Regular cardiac myocyte (primary cell): ENCODE measurements at places on chromosomes 16 and 17. TPM values are rescaled to one million over a fixed set of nuclear protein-coding genes. Genes with fewer than 3 reads are reported as not detected.

The NEUROD2 gene
- not detected in 2 replicates for total RNA-seq

The ADAM11 gene
- 0.19 and 0.28 TPM in 2 replicates for total RNA-seq

The CPNE7 gene
- total RNA-seq: 8.2 and 11.3 TPM in 2 replicates

The KCNJ18 gene
- total RNA-seq: not detected in 2 replicates

The KRTAP4-4 gene
- total RNA-seq: not detected in 2 replicates

The BRICD5 gene
- total RNA-seq: 0.77 and 1.7 TPM in 2 replicates

The TVP23B gene
- total RNA-seq: 115 and 183 TPM in 2 replicates

The SCARF1 gene
- 0.96 and 3.1 TPM in 2 replicates for total RNA-seq

The SCN4A gene
- total RNA-seq: under 0.01 TPM in 1 of 2 replicates, not detected in the other

The HES7 gene
- total RNA-seq: not detected in 2 replicates

The TBC1D3E gene
- not detected in 2 replicates for total RNA-seq

The MYH13 gene
- not detected in 2 replicates for total RNA-seq

The PIK3R6 gene
- total RNA-seq: under 0.01 and 0.38 TPM in 2 replicates

The CLEC18A gene
- under 0.01 and 0.19 TPM in 2 replicates for total RNA-seq

The SRCIN1 gene
- total RNA-seq: under 0.01 TPM in 1 of 2 replicates, not detected in the other
